ENCODE measurements at places on chromosomes 7 and 10.

DNA sequence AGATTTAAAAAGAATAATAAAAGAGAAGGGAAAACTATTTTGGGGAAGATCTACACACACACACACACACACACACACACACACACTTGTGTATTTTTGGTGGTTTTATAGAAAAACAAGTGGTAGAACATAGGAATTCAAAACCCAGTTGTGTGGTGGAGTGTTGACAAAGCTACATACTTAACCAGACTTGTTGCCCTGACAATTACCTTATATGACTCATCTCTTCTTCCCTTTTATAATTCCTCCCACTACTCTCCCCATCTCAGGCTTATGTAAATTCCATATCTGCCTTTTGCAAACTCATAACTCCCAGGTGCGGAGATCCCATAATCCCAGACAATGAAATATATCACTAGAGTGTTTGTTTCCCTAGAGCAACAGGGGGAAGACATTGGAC is 873.7 kb downstream of the NXPH1 start:
- DNase-seq = no peak

GRCh38 chr7:92681633-92682032 is 91.4 kb upstream of the FAM133B start:
- peak; percentile 48 for DNase-seq

- DNase-seq = no peak
Observed at GRCh38 chr7:72919256-72919775, 5.6 kb upstream of the POM121 start.

GRCh38 chr7:69685293-69685631 is 87.0 kb downstream of the AUTS2 start:
- DNase-seq = no peak

GRCh38 chr7:80653244-80653643 is 14.8 kb downstream of the CD36 start:
- no peak for DNase-seq

DNA sequence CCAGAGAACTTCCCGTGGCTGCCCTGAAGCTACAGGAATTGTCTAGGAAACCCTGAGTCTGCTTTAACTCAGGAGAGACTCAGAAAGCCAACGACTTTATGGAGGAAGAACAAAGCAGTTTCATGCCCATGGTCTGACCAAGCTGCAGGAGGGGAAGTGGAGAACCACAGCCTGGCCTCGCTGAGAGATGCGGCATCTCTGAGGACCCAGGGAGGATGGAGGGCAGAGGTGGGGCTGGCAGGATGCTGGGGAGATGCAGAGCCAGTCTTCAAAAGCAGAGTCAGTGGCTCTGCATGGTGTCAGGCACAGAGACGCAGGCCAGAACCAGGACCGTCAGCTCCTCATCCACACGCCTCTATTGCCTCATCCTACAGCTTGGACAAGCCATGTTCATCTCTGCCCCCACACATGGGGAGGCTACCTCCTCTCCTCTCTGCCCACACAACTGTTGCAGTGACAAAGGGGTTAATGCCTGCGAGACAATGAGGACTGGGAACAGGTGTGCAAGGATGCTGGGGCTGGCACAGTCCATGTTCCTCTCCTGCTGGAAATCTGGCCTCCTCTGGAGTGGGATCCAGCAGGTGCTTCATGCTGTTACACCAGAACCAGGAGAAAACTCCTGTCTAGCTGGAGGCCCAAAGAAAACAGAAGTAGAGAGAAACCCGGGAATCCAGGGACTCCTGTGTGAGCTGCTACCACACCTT is 267.0 kb downstream of the PLXNA4 start:
- DNase-seq = no peak

- no peak for DNase-seq
Observed at GRCh38 chr10:79111427-79111826, 42.7 kb downstream of the ZMIZ1 start.

DNA sequence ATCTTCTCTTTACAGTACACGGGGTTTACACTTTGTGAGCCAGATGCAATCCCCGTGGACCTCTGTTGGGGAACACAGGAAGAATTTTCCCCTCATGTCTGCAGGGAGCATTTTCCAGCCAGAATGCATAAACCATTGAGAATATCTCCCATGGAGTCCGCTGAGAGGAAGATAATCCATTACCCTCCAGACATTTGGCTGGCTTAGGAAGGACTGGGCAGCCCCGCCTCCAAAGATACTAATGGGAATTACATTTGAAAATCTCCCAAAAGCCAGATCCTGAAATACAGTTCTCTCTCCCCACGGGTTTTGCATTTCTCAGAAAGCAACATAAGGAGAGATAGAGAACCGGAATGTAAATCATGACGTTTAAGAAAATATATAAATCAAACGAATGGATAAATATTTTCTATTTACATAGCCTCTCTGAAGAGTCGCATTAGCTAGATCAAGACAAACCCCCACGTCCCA is 53.5 kb downstream of the TRIL start:
- DNase-seq = no peak

DNA sequence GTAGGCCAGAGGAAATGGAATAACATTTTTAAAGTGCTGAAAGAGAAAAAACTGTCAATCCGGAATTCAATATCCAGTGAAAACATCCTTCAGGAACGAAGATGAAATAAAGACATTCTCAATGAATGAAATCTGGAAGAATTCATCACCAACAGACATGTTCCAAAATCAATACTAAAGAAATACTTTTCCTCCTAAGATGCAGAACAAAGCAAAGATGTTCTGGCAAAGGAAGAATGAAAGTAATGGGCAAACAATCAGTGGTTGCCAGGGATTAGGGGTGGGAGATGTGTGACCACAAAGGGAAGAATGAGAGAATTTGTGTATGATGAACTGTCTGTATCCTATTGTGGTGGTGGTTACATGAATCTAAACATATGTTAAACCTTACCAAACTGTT is 52.8 kb upstream of the EEPD1 start:
- DNase-seq = no peak

GRCh38 chr7:88432301-88432700 is 125.6 kb upstream of the STEAP4 start:
- DNase-seq = no peak

DNA sequence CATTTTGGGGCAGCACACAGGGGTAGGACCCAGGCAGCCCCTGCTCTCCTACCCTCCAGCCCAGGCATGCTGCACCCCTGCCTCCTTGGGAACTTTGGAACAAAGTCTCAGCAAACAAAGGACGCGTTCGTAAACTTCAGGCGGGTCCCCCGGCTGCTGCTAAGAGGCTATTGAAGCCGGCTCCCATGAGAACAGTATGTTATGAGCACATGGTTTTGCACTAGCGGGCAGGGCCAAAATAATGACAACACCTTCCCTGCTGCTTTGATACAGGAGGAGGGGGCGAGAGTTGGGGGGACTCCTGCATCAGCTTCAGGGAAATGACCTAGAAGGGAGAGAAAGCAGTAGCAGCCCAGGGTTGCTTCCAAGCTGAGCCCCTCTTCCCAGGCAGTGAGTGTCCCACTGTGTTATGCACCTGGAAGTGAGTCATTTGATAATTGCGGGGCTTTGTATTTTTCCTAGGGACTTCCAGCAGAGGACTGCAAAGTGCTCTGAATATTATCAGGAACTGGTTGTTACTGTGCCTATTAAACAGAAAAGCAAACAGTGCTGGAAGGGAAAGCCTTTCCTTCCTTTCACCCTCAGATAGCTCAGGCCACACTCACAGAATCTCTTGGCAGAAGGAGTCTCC is 6.9 kb downstream of the ITPRIP start:
- no peak for DNase-seq

- no peak for DNase-seq
Observed at GRCh38 chr10:93280121-93280698, 201.9 kb downstream of the MYOF start.

GRCh38 chr7:130486954-130487436 is 4.9 kb upstream of the MEST start:
- DNase-seq = no peak

GRCh38 chr10:24703700-24704099 is 20.0 kb downstream of the ARHGAP21 start:
- DNase-seq = no peak

- DNase-seq = peak; percentile 62
Observed at GRCh38 chr10:110279407-110279986, 25.2 kb downstream of the SMNDC1 start.

- no peak for DNase-seq
Observed at GRCh38 chr10:83612746-83613145, 526.6 kb upstream of the GHITM start.

GRCh38 chr10:6753644-6754043 is 173.6 kb upstream of the PRKCQ start:
- no peak for DNase-seq

DNA sequence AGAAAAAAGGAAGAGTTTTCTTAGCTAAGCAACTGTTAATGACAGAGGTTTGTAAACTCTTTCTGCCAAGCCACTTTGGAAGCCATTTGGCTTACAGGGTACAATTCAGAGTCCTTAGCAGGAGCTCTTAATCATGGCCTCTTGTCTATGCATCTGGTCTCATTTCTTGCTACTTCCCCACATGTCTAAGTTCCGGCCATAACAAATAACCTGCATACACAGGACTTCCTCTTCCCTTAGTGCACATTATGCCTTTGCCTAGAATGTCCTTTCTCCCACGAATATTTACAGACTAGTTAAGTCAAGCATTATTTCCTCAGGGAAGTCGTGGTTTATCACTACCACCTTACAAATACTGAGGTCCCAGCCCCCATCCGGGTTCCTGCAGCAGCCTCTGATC is 8.6 kb upstream of the UPF2 start:
- DNase-seq = no peak

DNA sequence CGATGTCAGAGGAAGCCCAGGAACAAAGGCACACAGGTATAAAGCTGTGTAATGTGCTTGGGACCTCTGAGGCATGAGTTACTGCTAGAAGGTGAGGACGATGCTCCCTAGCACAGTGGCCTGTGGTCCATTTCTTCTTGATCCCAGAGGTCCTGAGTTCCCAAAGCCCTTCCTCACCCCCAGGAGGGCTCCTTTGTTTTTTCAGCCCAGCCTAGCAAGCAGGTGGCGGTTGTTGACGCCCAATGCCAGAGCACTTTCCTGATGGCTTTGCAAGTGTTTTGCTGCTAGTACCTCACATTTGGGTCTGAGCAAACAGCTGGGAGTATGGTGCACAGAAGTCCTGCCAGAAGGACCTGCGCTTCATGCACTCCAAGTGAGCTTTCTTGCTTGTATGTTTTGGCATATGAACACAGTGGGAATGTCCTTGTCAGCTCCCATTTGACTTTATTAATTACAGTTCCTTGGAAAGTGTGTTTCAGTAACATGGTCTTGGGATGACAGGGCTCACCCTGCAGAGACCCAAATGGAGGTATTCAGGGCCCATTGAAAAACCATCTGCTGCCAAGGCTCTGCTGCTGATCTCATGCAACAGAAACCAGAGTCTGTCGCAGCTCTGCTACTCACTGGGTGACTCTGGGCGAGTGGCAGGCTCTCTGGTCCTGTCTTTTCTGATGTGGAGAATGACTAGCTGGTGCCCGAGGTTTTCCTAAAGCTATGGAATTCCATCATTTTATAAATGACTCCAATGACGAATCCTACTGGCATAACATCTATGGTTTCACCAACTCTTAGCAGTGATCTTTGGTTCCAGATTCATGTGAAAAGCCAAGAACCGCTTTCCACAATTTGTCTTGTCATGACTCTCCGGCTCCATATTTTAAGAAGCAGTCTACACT is 134.9 kb downstream of the ARID5B start:
- DNase-seq = no peak

- no peak for DNase-seq
Observed at GRCh38 chr10:10576937-10577336, 440.7 kb upstream of the CELF2 start.

- peak; percentile 86 for DNase-seq
Observed at GRCh38 chr10:122142641-122143237, 128.4 kb upstream of the BTBD16 start.

DNA sequence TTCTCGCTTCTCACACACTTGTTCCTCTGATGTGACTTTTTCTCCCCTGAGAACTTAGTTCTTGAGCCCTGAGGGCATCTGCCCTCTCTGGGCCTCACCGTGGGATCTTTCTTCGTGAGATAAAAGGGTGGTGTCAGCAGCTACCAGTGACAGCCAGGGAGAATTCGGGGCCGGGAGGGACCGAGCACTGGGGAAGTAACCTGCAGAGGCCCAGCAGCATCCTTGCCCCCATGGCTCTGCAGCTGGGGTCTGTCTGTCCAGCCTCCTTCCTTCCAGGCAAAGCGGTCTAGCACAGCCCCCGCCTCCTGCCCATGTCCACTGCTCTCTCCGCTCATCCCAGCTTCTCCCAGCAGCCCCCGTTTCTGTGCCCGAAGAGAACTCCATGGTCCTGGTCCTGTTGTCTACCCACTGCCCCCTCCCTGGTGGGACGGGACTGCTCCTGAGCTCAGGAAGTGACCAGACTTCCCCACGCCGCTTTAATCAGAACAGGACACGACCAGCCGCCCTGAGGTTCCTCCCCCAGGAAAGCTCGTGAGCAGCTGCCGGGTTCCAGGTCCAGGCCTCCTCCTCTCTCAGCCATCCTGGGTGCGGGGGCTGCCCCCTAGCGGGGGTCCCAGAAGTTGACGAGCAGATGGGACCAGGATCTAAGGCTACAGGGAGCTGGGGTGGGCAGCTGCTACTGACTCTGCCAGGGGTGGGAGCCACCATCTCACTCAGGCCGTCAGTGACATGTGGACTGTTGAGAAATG is 187.5 kb downstream of the WDR37 start:
- no peak for DNase-seq

DNA sequence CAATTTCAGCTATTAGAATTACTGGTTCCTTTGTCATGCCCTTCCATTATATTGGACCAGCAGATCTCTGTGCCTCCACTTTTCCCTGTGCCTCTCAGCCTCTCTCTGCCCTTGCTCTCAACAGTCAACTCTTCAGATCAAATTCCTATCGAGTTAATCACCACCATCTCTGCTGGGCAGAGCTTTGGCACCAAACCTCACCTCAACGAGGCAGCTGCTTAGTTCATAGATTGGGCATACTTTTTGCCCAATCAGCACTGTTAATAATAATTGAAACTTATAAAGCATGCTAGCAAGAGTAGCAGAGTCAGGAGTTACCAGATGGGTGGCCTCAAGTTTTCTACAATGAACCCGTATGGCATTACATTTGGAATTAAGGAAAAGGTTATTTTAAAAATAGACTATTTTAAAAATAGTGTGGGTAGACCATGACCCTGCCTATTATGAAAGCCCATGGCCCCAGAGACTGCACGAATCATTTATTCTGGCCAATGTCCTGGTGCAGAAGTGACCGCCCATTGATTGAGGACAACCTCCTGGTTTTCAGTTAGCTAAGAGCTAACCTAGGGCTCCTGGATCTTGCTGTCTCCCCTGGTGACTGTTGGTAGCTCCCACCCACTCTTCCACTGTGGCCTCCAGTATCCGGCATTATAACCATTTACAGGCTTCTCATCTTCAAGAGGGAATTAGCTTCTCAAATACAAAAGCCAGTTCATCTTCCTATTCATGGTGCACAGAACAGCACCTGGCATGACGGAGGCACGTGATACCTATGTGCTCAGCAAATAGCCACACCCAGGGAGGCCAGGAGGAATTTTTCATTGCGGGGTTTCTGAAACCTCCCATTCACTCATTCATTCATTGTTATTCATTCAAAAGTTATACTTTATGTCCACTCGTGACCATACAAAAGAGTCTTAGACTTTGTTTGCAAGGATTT is 265.4 kb downstream of the INHBA start:
- DNase-seq = no peak

- no peak for DNase-seq
Observed at GRCh38 chr7:143279186-143280098, 5.3 kb upstream of the TMEM139 start.

GRCh38 chr10:102775935-102776669 is 32.4 kb downstream of the WBP1L start:
- peak; percentile 47 for DNase-seq
